ENCODE measurements at places on chromosomes 4 and X.

- no peak for DNase-seq
Measured at GRCh38 chrX:154998204-154998880, 24.2 kb downstream of the F8 start.

- no peak for DNase-seq
Measured at GRCh38 chr4:86450861-86451260, 91.0 kb upstream of the MAPK10 start.

DNA sequence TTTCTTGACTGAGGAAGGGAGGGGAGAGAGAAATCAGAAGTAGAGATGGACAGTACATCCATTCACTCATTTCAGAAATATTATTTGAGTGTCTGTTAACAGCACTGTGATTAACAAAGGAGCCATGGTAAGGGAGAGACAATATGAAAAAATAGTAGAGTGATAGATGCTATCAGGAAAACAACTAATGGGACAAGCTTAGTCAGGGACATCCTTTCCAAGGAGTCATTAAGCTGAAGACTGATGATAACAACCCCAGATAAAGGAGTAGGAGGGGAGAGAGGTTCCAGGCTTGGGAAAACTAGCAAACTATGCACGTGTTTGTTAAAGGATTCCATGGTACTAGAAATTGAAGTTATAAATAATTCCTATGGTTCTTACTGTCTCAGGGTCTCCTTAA lies 122.2 kb downstream of the CBR4 start:
- no peak for DNase-seq

DNA sequence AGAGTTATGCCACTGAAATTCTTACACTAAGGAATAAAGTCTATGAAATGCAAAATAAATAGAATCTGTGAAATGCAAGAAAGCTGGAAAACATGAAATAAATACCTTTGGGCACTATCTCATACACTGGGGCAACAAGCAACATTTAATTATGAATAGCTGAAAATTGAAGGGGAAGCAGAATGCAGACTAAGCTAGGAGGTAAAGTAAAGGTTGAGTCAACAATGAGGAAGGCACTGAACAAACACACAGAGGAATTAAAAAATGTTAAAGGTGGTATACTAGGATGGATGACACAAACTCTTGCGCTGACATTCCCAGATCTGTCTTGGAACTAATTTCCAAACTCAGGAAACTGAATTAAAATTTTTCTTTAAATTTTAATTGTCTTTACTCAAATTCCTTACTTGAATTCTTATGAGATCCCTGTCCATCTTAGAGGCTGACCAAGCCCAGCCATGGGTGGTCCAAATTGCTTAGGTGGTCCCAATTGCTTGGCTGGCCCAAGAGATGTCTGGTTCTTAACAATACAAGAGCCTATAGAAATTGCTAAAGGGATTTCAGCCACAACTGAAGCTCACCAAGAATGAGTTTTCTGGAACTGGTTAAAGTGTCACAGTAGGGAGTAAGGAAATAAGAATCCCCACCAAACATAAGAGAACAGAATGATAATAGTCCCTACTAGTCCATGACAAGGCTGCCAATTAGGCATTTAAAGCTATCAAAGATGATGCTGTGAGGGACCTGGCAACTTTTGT lies 41.3 kb upstream of the ZCCHC13 start:
- DNase-seq: no peak

DNA sequence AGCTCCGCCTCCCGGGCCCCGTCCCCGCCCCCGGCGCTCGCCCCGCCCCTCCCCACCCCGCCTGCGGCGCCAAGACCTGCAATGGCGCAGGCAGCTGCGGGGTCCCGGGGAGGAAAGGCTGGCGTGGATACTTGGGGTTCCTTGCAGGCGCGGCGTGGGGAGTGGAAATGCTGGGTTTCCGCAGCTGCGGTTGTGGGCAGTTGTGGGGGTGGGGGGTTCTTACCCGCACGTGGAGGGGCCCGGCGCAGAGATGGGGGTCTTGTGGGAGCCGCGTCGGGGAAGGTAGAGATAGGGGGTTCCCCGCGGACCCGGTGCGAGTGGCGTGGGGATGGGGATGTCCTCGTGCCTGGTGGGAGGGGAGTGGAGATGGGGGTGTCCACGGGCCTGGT lies 680 bp upstream of the ASMTL start:
- no peak for DNase-seq

DNA sequence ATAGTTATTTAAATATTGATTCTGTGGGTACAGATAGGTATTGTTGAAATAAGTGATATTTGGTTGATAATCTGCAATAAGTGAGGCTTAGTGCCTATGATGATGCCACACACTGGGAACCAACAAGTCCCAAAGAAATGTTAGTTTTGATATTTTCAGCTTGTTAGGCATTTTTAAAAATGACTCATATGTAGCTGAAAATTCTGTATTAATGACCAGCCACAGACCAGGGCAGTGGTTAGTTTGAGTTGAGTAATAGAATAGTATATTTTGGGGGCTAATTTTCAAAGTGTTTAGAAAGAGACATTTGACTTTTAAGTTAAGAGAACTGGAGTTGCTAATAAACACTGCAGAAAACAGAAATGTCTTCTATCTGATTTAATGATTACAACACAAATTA lies 9.4 kb downstream of the INTU start:
- DNase-seq: no peak

Measured in head of caudate nucleus (tissue), 42 donors.